ENCODE measurements at places on chromosomes 7 and 10.

GRCh38 chr10:112313234-112313633 is 30.0 kb downstream of the TECTB start:
- no peak for DNase-seq

- DNase-seq, result no peak
Observed at GRCh38 chr10:94103192-94103591, 109.5 kb downstream of the PLCE1 start.

DNA sequence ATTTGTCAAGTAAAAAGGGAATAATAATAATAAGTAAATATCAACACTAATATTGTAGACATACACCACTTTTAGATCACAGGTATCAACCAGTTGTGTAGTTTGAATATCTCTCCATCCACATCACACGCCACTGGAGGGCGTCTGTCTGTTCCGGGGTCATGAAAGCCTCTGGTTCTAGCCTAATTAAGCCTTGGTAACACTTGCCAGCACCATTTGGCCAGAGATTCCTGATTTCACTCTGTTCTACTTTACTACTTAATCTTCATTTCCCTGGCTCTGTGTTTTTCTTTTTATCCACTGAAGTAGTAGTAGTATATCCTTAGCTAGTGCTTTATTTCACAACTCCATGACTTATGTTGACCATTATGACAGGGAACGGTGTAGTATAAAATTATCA is 285.6 kb upstream of the POM121L12 start:
- no peak for DNase-seq

GRCh38 chr10:97069576-97070362 is 116.0 kb downstream of the SLIT1 start:
- DNase-seq, result no peak

All from fibroblast of skin of abdomen (primary cell).